ENCODE measurements at places on chromosomes 2 and 18.

- DNase-seq: no peak
These were observed 81.1 kb upstream of the OTOF start for GRCh38 chr2:26559044-26559405.

- no peak for DNase-seq
These were observed 888.8 kb downstream of the LRRTM4 start for GRCh38 chr2:76633276-76633921.

DNA sequence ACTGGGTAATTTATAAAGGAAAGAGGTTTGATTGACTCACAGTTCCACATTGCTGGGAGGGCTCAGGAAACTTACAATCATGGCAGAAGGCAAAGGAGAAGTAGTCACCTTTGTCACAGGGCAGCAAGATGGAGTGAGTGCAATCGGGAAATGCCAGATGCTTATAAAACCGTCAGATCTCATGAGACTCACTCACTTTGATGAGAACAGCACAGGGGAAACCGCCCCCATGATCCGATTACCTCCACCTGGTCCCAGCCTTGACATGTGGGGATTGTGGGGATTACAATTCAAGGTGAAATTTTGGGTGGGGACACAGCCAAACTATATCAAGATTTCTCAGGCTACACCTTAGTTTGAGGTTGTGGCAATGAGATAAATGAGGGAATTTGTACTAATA lies 54.9 kb downstream of the AKAIN1 start:
- DNase-seq: no peak

DNA sequence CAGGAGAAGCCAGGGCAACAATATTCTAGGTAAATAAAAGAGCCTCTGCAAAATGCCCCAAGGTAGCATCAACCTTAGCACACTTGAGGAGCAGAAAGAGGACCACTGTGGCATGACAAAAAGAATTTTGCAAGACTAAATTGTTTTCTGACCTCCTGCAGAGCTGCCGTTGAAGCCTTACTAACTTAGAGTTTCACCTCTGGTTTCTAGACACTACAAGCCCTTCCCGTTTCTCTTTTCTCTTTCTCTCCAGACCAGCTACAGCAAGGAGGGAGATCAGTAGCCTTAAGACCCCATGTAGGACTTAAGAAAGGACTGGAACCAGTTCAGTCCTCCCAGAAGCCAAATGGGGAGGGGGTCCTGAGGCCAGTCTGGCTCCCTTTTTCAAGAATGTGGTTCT lies 73.3 kb upstream of the SP3 start:
- DNase-seq: no peak

DNA sequence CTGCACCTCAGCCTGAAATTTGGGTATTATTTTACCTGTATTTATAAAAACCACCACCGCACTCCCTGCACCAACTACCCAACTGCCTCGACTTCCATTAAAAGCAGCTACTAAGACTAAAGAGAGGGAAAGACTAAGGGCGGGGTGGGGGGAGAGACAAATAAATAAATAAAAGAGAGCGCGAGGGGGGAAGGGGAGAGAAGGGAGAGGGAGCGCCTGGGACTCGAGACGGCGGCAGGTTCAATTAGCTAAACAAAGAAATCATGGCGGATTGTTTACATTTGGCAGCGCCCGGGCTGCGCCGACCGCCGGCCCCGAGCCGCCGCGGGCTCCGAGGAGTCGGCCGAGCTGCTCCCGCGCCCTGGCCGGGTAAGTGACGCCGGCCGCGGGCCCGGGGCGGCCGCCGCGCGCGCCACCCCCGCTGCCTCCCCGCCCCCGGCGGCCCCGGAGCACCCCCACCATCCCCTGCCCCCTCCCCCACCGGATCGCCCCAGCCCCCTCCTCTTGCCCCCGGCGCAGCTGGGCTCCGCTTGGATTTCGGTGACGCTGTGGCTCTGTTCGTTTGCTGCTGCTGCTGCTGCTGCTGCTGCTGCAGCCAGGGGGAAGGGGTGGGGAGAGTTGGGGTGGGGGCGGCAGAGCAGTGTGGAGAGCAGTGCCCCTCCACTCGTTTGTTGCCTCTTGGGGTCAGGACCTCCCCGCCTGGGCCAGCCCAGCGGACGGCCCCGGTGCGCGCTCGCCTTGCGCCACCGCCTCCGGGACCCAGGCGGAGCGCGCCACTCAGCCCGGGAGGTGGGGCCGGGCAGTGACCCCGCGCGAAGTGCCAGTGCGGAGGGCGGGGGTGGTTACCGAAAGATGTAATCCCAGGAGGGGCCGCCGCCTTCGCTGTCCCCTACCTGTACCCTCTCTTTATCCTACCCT lies 187.2 kb upstream of the FANCL start:
- DNase-seq: no peak

DNA sequence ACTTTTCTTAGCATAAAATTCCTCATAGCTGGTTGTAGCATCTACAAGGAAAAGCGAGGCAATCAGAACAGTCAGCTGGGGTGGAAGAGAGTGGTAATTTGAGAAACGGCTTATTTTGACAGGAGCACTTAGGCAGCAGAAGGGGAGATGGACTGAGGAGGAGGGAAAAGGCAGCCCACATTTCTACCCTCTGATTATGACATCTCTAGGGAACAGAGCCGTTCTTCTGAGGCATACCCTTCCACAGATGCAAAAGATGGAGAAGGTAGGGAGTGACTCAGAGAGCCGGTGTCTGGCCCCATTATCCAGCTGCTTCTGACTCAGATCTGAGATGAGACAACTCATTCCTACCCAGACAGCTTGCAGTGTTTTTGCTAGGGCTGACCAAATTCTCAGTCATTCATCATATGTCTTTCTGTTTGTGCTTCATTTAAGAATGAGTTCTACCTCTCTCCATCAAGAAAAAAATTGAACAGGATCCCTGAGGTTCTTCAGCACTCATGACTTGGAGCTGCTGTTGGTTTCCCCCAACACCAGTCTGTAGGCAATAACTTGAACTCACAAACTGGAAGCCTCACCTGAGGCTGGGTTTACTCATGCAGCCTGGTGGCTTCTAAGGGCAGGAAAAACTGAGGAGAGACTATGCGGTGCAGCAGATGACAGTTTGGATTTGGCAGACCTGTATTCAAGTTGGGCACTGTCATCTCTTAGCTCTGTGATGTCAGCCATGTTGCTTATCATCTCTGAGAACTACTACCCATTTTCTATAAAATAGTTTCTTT lies 15.9 kb upstream of the SEC11C start:
- no peak for DNase-seq

- no peak for DNase-seq
These were observed 361.7 kb downstream of the TMEM182 start for GRCh38 chr2:103123516-103123915.

DNA sequence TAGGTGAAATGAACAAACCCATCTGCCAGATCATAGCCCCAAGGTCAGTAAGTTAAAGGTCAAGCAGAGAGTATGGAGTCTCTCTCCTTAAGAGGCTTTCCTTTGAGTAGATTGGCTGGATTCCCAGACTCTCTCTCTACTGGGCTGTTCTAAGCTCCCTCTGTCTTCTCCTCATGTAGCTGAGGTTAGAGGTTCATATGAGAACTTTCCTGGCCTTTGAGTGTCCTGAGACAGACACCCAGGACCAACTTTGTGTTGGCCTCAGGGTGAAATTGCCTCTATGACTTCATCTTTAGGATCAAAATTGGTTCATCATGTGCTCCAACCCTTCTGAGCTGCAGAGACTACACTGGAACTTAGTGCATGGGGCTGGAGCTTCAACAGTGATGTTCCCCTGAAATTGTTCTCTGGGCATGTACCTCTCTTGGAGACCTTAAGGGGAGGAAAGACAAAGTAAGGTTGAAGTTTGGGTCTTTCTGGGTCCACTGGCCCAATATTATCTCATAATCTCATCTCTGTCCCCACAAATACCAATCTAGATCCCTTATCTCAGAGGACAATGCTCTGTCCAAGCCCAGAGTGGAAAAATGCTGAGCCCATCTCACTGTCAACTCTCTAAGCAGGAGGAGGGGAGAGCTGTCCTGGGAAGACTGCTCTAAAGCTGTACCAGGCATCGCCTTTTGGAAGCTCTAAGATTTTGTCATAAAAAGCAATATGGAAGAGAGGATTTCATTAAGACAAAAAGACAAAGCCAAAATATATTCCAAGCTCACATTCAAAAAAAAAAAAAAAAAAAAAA lies 177.3 kb upstream of the ARL4C start:
- no peak for DNase-seq

GRCh38 chr2:45714679-45715078 lies 63.2 kb downstream of the PRKCE start:
- peak; percentile 21 for DNase-seq

DNA sequence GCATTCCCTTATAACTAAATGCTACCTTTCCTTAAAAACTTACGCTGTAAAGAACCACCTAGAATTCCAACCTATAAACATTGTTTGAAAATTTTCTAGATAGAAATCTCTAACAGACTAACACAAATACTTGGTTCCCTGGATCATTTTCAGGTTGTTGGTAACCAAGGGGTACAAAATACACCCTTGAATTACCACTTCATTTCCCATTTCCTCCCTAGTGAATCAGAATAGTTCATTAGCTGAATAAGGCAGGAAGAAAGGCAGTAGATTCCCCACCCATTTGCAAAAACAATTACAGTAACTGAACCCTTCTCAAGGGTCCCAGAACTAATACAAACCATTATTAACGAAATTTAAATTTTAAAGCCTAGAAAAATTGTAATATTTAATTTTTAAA lies 5.5 kb downstream of the MEX3C start:
- no peak for DNase-seq

GRCh38 chr2:217959723-217960122 lies 43.1 kb downstream of the TNS1 start:
- DNase-seq: no peak

DNA sequence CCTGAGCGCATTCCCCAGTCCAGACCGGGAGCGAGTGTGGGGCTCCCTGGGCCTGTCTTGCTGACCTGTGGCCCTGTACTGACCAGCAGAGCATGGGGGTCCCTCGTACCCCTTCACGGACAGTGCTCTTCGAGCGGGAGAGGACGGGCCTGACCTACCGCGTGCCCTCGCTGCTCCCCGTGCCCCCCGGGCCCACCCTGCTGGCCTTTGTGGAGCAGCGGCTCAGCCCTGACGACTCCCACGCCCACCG lies 5.3 kb downstream of the NEU4 start:
- no peak for DNase-seq

- no peak for DNase-seq
These were observed 42.8 kb downstream of the CCDC68 start for GRCh38 chr18:54916507-54916906.

DNA sequence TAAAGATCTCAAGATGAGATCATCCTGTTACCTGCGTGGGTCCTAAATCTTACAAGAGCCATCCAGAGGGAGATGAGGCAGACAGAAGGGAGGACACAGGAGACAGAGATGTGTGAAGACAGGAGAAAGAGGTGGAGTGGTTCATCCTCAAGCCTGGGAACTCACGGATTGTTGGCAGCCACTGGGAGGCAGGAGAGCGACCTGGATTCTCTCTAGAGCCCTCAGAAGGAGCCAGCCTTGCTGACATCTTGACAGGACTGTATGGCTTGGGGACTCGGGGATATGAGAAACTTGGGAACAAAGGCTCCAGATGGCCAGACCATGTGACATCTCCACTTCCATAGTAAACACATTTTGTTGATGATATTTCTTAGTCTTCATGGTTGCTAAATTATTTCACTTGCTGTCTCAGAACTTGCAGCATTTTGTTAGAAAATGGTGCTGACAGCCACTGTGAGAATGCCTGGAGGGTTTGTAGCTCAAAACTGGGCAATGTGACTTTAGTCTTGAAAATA lies 57.8 kb upstream of the MC2R start:
- DNase-seq: peak; percentile 23

All from G401 (cell line).